Ovary (tissue), 10 donors: ENCODE measurements at places on chromosomes 7 and 10. TPM values are rescaled to one million over a fixed set of nuclear protein-coding genes. Genes with fewer than 3 reads are reported as not detected.
A peak's percentile ranks its signal among the peaks of the same experiment; 100 is the strongest.

GRCh38 chr7:73984481-73985205, 43.3 kb upstream of the ELN start:
- peak; percentile 26 for DNase-seq

DNA sequence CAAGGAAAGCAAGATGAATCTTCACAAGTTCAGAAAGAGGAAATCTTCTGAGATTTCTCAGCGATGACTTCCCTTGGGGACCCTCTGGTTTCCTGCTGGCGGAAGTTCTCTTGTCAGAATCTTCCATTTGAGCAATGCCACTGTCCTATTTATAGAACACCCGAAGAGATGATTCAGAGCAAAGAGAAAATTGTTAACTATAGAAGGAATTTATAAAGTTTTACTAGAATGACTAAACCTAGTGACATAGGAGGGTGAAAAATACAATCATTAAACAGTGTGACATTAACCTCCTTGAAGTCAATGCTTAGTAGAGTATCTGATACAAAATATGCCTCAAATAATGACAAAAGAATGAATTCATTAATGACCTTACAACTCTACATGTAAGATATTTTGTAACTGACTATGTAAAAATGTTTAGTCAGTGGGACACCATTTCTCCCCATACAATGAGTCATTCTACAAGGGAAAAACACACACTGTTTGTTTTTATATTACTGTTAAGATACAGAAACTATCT, 206.5 kb upstream of the CNTNAP2 start:
- no peak for DNase-seq

GRCh38 chr10:132705173-132705572, 80.8 kb downstream of the NKX6-2 start:
- DNase-seq, result no peak

GRCh38 chr10:77188000-77188395, 449.6 kb downstream of the KCNMA1 start:
- no peak for DNase-seq

DNA sequence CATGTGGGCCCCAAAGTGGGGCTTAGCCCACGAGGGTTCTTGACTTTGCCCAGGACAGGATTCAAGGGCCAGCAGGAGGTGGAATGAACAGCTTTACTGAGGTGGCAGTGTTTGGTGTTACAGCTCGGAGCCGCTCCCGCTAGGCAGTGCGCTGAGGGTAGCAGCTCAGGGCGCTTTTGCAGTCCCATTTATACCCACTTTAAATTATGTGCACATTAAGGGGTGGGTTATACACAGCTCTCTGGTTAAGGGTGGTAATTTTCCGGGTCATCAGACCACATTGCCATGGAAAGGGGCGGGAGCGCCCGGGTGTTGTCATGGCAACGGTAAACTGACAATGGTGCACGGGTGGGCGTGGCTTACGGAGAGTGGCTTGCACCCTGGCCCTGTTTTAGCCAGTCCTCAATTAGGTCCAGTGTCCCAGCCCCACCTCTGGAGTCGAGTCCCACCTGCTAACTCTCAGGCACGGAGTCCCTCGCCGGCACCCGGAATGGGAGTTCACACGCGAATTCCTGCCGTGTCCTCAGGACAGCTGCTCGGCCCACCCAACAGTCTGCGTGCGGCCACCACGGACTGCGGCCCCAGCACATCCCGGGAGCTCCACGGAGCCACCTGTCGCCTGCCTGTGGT, 58.2 kb upstream of the PDGFA start:
- no peak for DNase-seq

GRCh38 chr7:131105294-131105798, 222.3 kb upstream of the MKLN1 start:
- no peak for DNase-seq

- DNase-seq, result no peak
Observed at GRCh38 chr7:134548877-134549276, at the start of gene AKR1B15. Gene AKR1B15, plus strand, starts transcription at chr7:134549110. Its CDS starts 15,510 bp downstream, at chr7:134564620.

DNA sequence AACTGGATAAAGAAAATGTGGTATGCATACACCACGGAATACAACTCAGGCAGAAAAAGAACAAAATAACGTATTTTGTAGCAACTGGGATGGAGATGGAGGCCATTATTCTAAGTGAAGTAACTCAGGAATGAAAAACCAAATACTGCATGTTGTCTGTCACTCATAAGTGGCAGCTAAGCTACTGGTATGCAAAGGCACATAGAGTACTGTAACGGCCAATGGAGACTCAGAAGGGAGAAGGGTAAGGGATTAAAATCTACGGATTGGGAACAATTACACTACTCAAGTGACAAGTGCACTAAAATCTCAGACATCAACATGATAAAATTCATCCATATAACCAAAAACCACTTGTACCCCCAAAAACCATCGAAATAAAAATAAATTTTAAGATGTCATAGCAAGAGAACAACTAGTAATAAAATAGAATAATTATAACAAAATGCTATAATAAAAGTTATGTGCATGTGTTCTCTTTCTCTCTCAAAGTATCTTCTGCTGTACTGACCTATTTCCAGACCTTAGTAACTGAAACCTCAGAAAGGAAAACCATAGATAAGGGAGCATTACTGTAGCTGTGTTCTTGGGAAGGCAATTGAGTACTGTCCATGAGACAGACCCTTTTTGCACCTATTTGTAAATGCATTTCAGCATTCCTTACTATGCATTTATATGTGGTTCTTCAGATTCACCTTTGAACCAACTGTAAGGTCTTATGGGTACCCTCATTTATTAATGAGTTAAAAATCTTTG, 6.7 kb upstream of the NEBL start:
- DNase-seq, result no peak

SRPK2 gene
- total RNA-seq, result 19.0 TPM

PARG gene
- 17.6 TPM for total RNA-seq

CHN2 gene
- 17.9 TPM for total RNA-seq

ASCC1 gene
- 31.1 TPM for total RNA-seq

PRLHR gene
- total RNA-seq, result not detected
